IMR-90 (cell line): ENCODE measurements at places on chromosomes 3 and 15. TPM values are rescaled to one million over a fixed set of nuclear protein-coding genes. Genes with fewer than 3 reads are reported as not detected.

DNA sequence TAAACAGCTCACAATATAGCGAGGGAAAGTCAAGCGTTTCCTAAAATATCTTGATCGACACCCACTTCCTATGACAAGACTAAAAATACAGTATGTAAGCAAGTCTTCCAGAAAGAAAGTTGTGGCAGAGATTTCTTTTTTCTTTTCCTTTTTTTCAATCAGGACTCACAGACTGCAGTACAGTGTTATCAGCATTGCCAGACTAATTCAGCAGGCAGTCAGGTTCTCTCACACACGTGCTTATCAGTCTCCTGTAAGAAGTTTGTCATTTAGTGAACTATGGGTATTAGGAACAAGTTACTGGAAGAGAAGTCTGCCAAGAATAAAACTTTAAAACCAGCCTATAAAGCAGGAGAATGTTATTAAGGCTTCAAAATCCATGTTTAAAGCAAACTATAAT, 32.8 kb upstream of the ZNF385D start:
- DNase-seq: no peak

DNA sequence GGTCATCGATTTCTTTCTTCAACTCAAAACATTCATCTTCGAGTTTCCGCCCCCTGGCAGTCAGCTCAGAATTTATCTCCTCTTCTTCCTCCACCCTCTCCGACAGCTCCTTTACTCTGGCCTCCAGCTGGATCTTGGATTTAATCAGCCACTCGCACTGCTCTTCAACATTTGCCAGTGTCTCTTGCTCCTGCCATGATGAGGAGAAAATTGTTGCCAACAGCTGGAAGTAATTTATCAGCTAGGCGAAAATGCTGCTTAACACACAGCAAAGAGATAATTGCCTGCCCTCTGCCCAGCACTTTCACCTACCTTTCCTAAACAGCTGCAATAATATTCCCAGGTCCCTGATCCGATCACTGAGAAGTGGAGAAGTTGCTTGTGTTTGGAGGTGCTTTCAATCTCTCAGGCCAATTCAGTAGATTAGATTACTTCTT, 69.3 kb downstream of the MYH15 start:
- no peak for DNase-seq

- DNase-seq: no peak
These were observed 2.0 kb downstream of the KLF15 start for GRCh38 chr3:126355251-126355650.

DNA sequence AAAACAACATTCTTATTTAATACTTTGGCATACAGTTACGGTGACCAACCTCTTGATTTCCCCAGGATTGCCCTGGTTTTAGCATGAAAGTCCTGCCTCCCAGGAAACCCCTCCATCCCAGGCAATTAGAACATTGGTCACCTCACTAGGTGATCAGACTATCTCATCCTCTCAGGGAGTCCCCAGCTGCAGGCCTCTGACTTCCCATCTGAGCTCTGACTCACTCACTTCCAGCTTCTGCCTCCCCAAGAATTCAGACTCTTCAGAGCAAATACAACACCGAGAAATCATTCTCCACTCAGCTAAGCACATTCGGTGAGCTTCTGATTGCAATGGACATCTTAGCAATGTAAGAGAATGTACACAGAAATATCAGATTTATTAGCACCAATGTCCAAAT, 92.4 kb upstream of the HES1 start:
- DNase-seq: peak; percentile 73

GRCh38 chr15:64915518-64916227, 4.0 kb downstream of the ANKDD1A start:
- no peak for DNase-seq

- DNase-seq: no peak
These were observed 239.9 kb downstream of the TLE3 start for GRCh38 chr15:69857686-69858391.

The LSAMP gene
- 7.9 and 8.1 TPM in 2 replicates for total RNA-seq

- no peak for DNase-seq
These were observed 97.2 kb downstream of the CHST2 start for GRCh38 chr3:143216709-143217182.

DNA sequence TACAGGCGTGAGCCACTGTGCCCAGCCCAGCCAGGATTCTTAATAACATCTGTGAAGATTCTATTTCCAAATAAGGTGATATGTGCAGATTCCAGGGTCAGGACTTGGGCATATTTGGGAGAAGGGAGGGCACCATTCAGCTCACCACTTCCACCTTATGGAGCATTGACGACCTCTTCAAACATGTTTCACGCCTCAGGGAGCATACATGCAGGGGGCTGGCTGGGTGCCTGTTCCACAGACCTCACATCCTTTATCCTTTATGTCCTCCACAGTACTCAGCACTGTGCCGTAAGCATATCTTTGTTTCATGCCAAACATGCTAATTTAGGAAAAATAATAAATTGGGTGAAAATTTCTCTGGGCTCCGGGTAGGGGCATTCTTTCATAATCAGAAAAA, 229.0 kb downstream of the THSD4 start:
- no peak for DNase-seq

DNA sequence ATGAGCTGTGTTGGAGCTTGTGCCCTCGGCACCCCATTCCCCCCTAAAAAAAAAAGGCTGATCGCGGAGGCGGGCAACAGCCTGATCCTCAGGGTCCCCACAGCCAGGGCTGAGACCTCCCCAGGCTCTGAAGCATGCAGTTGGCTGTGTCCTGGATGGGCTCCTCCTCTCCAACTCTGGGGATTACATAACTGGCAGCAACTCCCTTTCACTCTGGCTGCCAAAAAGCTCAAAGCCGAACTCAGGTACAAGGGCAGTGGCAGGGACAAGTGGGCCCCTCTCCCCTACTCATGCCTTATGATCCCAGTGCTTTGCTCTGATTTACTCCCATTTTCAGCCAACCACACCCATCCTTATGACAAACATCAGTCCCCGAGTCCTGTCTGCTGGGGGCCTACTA, 18.3 kb downstream of the TPRA1 start:
- DNase-seq: no peak

DNA sequence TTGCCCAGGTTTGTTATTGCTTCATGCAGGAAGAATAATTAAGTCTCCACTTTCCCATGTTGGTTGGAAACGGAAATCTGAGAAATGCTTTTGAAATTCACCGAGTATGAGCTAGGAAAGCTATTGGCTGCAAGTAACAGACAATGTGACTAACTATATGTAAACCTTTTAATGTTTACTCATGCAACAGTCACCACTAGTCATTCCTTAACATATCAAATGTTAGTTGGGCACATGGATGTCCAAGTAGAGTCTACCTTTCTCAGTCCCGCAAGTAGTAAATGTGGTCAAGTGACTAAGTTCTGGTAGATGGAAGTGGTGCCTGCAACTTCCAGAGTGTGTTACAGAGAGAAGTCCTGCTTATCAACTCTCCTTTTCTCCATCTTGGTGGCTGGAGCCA, 52.5 kb downstream of the KLF15 start:
- DNase-seq: peak; percentile 84

- DNase-seq: no peak
These were observed 108.4 kb upstream of the VEPH1 start for GRCh38 chr3:157611536-157612076.

The KBTBD12 gene
- total RNA-seq: not detected in 2 replicates

DNA sequence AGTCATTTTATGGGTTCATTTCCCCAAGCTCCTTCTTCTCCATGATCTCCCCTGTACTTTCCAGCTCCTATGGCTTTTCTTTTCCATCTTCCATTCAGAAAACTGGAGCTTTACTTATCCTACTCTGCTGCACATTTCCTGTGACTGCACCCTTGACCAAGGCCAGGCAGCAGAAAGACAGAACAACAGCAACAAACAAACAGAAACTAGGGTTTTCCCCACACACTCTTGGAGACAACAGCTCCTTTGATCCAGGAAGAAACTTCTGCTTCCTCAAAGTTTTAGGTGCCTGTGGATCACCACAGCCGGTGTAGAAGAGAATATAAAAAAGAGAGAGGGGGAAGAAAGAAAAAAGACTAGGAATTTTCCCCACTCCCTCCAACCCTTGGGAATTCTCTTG, 342.3 kb upstream of the CFAP20DC start:
- DNase-seq: no peak

DNA sequence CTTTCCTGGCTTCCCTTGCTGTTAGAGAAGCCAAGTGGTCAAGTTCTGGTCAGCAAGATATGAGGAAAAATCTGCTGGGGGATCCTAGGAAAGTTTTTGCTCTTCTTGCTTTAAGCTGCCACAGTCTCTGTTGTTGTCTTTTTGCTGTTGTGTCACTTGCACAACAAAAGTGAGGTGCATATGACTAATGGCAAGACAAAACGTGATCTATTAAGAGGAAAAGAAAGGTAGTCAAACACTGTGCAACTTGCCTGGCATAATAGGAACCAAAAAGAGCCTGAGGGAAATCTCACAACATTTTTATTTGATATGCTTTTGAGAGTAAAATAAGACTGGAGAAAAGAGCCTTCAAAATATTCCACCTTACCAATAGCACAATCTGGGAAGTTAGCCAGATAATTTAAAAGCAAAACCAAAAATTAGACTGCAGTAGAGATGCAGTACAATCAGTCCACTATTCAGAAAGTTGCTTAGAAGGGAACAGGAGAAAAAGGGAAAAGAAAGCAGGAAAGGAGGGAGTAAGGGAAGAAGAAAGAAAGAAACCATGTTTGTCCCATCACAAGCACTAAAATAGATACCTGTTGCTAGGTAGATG, 110.0 kb upstream of the SLC4A7 start:
- peak; percentile 41 for DNase-seq

The RPL22L1 gene
- 37.1 and 77.8 TPM in 2 replicates for total RNA-seq

- DNase-seq: no peak
These were observed 99.9 kb downstream of the GMPS start for GRCh38 chr3:155970398-155970797.

GRCh38 chr3:151843275-151843674, 29.4 kb downstream of the AADAC start:
- peak; percentile 16 for DNase-seq

The P2RY13 gene
- total RNA-seq: not detected in 2 replicates

The CCDC39 gene
- not detected in 2 replicates for total RNA-seq

DNA sequence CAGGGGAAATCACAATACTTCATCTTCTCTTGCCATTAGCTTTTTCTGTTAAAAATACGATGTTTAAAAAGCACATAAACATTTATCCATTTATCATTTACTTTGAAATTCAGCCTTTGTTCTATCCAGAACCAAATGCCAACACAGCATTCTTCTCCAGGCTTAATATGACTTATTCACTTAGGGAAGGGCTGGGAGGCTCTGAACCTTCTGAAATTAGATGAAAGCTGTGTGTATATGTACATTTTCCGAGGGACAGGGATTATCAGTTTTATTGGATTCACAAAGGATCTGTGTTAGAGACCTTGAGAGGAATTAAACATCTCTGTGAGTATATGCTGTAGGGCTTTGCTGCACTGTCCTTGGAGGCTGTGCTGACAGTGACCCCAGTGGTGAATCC, 210.6 kb upstream of the UBE3A start:
- DNase-seq: no peak

GRCh38 chr3:10547413-10547812, 42.0 kb upstream of the ATP2B2 start:
- no peak for DNase-seq

The GASK1A gene
- total RNA-seq: 0.18 and 0.28 TPM in 2 replicates

GRCh38 chr3:23999012-23999641, 54.0 kb downstream of the NR1D2 start:
- peak; percentile 42 for DNase-seq

The GOLGA6D gene
- total RNA-seq: not detected in 2 replicates

- no peak for DNase-seq
These were observed 14.0 kb upstream of the PTPN23 start for GRCh38 chr3:47366833-47367232.

DNA sequence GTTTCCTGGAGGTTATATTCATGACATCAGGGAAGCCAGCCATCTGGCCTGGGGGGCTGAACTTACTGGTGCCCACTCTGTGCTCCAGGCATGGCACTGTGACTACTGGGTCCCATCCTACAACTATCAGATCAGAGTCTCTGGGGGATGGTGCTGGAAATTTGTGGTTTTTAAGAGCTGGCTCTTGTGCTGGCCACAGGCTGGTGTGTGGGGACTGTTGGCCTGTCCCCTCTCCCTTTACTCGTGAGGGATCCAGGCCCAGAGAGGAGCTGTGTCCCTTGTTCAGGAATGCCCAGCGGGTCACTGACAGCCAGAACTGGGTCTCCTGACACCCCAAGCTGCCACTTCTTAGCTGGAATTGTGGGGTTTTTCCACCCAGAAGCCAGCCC, 44.5 kb upstream of the SEC22A start:
- DNase-seq: no peak

The EPHB1 gene
- total RNA-seq: under 0.01 and 0.36 TPM in 2 replicates

The ROPN1 gene
- 0.18 TPM in 1 of 2 replicates, not detected in the other for total RNA-seq

The TMEM43 gene
- 103 and 114 TPM in 2 replicates for total RNA-seq

DNA sequence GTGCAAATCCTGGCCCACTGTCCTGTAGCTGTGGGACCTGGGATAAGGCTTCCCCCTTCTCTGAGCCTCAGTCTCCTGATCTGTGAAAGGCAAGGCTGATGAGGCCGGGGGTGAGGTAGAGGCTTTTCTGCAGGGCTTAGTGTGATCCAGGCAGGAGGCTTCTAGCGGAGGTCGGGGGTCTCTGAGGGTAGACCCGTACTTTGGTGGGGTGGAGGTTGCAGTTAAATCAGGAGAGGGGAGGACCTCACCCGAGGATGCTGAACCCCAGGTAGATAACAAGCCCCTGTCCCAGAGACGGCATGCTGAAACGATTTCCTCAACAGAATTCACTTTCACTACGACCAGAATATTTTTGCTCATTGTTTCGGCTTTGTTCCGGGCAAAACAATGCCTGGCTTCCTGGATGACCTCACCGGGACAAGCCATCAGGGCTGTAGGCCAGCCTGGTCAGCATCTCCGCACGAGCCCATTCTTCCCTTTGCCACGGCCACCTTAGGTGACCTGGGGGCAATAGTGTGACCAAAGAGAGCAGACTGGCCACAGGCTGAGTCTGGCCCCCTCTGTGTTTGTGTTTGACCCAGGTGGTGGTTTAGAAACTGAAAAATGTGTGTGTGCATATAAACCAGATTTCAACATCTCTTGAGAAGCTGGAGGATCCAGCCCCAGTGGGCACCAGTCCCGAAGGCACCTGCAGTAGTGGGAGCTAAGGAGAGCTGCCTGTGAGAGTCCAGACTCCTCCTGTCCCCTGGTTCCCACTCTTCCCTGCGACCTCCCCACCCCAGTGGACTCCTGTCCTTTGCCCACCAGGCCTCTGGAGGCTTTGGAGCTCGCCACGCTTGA, 33.0 kb downstream of the SLC6A6 start:
- no peak for DNase-seq

- DNase-seq: no peak
These were observed 583.4 kb upstream of the ROBO1 start for GRCh38 chr3:80351201-80351600.

- DNase-seq: peak; percentile 12
These were observed 39.7 kb downstream of the NBEAL2 start for GRCh38 chr3:47019201-47019600.

DNA sequence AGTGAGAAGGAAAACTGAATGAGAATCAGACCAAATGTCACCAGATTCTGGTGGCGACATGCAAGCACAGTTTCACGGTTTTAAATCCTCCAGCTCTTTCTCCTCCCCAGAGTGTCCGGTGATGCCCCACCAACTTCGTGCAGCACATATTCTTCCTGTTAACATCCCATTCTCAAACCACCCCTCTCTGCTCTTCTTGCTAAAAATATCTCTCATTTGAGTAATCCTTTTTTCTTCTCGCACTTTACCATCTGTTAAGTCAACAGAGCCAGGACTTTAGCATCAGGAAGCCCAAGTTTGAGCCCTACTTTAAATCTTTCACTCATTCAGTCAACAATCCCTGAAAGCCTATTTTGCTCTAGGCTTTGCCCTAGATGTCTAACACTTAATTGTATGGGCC, 68.2 kb upstream of the VGLL4 start:
- no peak for DNase-seq
